ENCODE measurements at places on chromosomes 3 and 15.

DNA sequence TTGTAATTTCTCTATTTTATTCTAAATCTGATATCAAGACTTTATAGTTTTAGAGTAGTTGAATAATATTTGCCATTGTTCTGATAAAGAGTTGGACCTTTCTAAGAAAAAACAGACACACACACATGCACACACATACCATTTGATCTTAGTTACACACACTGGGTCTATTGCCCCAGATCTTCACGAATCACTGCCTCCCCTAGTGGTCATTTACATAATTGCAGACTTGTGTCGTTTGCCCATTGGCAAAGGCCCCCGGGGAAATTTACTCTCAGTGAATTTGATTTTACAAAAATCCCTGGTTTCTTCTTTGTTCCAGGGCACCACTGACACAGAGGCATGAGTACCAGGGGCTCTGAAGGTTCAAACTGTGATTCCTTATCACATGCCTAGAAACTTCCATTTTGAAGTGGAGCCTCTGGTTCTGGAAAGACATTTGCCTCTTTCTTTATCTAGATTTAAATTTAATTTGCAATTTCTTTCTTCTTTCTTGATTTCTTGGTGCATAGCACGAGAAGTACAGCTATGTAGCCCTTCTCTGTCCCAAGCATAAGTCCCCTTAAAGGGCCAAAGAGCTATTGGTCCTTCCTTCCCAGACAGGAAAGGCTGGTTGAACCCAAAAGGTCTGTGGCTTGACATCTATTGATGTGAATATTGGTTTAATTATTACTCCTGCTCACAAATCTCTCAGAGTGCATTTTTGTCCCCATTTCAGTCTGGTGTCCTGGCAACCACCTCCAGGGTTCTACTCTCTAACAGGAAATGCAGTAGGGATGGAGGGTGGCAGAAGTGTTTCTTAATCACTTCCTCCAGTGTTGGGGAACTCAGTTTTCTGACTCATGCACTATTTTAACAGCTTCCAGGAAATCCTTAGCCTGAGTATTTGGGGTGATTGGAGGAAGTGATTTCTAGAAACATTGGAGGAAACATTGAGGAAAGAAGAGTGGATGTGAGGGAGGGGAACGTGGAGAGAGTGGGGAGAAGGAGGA is 32.4 kb upstream of the SLC6A11 start:
- no peak for DNase-seq

- no peak for DNase-seq
These were observed 196.3 kb downstream of the BCHE start for GRCh38 chr3:165640970-165641369.

GRCh38 chr3:170502297-170502696 is 83.6 kb downstream of the SLC7A14 start:
- DNase-seq = no peak

DNA sequence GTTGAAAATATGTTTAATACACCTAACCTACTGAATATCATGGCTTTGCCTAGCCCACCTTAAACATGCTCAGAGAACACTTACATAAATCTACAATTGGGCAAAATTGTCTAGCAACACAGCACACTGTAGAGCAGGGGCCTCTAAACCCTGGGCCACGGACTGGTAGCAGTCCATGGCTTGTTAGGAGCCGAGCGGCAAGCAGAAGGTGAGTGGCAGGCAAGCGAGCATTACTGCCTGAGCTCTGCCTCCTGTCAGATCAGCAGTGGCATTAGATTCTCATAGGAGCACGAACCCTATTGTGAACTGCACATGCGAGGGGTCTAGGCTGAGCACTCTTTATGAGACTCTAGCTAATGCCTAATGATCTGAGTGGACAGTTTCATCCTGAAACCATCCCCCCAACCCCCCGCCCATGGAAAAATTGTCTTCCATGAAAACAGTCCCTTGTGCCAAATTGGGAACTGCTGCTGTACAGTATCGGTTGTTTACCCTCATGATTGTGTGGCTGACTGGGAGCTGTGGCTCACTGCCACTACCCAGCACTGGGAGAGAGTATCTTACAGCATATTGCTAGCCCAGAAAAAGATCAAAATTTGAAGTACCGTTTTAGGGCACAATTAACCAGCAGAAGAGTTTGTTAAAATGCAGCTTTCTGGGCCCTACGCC is 26.1 kb downstream of the CMSS1 start:
- DNase-seq = no peak

GRCh38 chr3:181564222-181564621 is 147.5 kb upstream of the SOX2 start:
- DNase-seq = no peak

- DNase-seq = no peak
These were observed 230.3 kb upstream of the TLE3 start for GRCh38 chr15:70327856-70328678.

GRCh38 chr3:95923496-95924210 is 890.7 kb upstream of the EPHA6 start:
- DNase-seq = no peak

Measured in GM12891 (cell line).